ENCODE measurements at places on chromosomes 4 and X.
A peak's percentile ranks its signal among the peaks of the same experiment; 100 is the strongest.

GRCh38 chrX:38304010-38304409 is 23.3 kb downstream of the RPGR start:
- no peak for DNase-seq

DNA sequence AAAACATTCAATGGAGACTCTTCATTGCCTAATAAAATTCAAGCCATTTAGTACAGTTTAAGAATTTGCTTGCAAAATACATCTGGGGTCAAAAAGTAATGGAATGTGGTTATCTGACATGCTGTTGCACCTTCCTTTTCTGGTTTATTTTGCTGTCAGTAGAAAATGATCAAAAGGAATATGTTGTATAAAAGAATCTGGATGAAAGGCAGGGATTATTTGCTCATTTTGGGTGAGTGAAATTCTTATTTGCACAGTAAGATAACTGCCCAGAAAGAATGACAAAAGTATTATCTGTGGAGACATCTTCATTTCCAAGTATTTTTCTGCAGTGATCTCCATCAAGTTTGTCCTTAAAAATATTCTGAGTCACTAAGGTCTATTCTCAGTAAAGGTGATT is 30.4 kb downstream of the BOD1L1 start:
- no peak for DNase-seq

- DNase-seq, result peak; percentile 54
Observed at GRCh38 chr4:83285055-83285407, 433 bp upstream of the COQ2 start.

GRCh38 chr4:187782286-187782824 is 213.2 kb upstream of the ZFP42 start:
- no peak for DNase-seq

DNA sequence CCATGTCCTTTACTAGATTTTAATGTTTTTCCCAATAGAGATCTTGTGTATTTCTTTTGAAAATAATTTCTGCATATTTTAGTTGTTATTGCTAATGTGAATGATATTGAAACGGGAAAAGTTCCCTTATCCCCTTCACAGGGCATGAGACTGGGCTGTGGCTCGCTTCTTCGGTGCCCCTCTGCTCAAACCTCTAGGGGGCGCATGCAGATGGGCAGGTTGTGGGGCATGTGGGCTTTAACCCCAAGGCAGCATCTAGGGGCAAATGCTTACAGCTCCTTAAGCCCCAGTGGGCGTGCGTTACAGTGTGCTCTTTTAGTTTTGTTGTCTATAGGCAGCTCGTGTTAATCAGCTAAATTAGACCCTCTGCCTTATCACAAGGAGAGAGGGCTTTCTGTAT is 194.7 kb downstream of the OPHN1 start:
- DNase-seq, result no peak

DNA sequence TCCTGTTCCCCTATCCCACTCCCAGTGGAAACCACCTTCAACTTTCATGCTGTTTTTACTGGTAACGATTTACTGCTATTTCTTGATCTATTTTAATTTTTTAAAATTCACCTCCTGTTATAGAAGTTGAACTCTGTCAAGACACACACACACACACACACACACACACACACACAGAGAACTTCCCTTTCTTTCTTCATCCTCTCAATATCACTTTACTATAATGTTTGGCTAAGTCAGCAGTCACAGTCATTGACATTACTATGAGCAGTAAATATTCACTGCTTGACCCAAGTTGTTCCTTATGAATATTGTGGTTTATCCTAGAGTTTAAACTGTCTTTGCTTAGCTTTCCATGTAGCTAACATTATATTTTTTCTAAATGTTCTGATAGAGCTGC is 24.0 kb upstream of the SGMS2 start:
- DNase-seq, result no peak

GRCh38 chr4:80587871-80588385 is 252.4 kb downstream of the CFAP299 start:
- no peak for DNase-seq

GRCh38 chr4:123816462-123816861 is 419.9 kb downstream of the SPRY1 start:
- no peak for DNase-seq

DNA sequence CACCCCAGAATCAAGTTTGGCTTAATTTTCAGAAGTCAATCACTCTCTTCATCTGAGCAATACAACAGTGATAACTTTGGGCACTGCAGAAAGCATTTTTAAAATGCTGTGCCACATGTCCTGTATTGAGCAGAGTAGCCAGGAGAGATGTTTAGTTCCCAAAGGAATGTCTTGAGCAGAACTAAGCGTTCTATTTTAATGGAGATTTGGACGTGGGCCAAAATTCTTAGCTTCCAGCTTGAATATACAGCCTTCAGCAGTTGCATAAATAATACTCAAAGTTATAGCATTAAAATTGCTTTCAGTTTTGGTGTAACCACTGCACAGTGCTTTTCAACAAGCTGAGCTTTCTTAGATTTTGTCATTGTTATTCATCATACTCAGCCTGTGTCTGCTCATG is 679.2 kb downstream of the NLGN4X start:
- no peak for DNase-seq

DNA sequence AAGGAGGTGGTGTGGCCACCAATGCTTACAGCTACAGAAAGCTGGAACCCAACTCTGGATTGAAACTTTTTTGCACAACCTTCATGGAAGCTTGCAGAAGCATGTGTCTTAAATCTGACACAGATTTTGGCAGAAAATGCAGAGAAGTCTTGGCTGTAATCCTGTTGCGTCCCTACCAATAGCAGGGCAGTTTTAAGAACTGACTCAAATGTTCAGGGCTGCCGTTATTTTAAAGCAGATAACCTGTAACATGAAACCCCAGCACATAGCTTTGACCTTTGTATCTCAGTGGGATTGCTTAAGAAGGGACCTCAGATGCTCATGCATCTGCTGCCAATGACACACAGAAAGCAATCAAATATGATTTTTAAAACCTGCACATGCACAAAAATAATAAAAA is at the start of gene VEGFD:
TSS of gene VEGFD (minus strand) at position 110 of the 400 bp plus-strand sequence. CDS start 467 bp downstream, outside the sequence.
- no peak for DNase-seq

DNA sequence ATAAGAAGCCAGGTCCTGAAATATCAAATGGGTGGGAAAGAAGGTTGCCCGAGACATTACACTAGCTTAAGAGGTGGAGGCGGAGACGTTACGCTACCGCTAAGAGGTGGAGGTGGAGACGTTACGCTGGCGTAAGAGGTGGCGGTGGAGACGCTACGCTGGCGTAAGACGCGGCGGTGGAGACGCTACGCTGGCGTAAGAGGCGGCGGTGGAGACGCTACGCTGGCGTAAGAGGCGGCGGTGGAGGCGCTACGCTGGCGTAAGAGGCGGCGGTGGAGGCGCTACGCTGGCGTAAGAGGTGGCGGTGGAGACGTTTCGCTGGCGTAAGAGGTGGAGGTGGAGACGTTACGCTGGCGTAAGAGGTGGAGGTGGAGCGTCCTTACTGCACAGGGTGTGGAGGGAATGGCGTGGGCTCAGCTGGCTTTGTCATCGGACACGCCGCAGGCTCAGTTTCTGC is 12.8 kb downstream of the CYP4V2 start:
- peak; percentile 38 for DNase-seq

- no peak for DNase-seq
Observed at GRCh38 chrX:7953446-7953845, 26.2 kb upstream of the PNPLA4 start.

- DNase-seq, result no peak
Observed at GRCh38 chr4:109648266-109648996, 54.8 kb downstream of the CASP6 start.

DNA sequence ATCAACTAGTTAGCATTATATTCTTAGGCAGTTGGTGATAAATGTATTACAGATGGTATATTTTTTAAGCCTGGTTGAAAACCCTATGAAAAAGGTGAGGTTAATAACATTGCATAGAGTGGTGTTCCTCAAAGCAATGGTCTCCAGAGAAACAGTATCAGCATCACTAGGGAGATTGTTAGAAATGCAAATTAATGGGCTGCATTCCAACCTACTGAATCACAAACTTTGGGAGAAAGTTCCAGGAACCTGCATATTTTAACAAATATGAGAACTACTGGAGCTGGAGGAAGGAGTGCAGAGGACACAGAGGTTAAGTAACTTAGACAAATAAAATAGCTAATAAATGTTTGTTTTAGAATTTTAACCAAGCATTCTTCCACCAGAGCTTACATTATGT is 166.9 kb upstream of the PCDH10 start:
- DNase-seq, result no peak

- DNase-seq, result no peak
Observed at GRCh38 chr4:108559911-108560310, 60.5 kb upstream of the RPL34 start.

DNA sequence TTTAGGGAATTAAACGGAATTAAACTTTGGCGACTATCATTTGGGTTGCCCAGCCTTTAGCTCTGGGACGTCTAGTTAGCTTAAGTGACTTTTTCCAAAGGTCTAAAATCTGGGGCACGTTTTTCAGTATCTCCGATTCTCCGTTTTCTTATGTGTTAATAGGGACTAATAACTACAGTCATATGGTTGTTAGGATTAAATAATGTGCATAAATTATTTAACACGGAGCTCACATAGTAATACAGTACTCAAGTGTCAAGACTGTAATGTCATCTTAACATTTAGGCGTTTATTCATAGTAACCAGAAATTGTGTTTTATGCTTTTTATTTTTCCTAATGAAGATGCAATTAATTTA is 466 bp upstream of the CCNA2 start:
- no peak for DNase-seq

- DNase-seq, result no peak
Observed at GRCh38 chr4:140046543-140046942, 107.4 kb downstream of the MAML3 start.

GRCh38 chr4:186701273-186701672 is 22.4 kb downstream of the FAT1 start:
- DNase-seq, result no peak

DNA sequence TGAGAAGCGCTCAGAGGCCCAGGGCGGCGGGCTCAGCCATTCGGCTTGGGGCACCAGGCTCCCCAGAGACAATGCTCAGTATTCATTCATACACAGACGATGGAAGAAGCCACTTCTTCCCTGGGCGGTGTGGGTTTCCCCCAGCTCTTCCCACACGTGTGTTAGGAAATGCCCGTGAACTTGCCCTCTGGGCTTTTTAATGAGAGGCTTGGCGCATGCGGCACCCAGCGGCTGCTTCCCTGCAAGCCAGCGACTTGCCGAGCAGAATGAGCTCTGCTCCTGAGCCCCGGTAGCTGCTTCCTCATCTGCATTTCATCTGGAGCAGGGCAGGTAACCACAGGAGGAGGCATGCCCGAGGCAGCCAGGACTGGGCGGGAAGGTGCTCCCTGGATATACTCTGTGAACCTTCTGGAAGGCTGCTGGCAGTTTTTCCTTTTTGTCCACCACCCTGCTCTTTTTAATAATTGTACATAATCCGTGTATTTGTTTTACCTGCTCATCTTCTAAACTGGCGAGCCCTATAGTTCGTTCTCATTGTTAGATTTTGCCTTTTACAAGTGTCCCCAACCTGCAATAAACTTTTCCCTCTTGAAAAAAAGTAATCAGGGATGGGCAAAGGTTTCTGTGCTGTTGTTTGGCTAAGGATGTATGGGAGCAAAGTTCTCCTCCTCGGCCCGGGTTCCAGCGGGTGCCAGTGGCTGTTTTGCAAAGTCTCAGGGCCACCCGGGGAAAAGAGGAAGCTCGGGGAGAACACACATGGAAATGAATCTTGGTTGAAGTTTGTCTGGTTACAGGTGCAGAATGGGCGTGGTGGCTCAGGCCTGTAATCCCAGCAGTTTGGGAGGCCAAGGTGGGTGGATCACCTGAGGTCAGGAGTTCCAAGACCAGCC is 178.8 kb downstream of the DCLK2 start:
- no peak for DNase-seq

- no peak for DNase-seq
Observed at GRCh38 chr4:133146574-133147241, 2.4 kb upstream of the PCDH10 start.

DNA sequence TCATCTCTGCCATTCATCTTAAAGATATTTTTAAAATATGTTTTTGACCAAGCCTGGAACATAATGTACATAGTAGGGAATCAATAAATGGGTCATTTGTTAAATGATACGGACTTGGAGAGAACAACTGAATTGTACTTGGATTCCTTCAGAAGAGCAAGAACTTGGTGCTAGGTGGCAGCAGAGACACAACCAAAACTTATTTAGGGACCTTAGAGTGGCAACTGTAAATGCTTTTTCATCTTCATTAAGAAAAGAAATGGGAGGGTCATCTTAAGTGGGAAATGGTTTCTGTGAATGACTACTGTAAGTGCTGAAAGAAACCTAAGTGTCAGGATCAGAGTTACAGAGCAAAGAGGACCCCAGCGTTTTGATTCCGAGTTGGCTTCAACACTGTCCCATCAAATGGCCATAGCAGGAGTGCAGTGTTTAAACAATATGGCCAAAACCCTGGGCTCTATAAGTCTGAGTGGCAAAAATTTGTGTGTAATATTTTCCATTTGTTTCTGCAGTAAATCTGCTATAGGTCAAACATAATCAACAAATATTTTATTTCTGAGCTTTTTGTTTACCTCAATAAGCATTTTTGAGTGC is 213.6 kb downstream of the PALLD start:
- no peak for DNase-seq

DNA sequence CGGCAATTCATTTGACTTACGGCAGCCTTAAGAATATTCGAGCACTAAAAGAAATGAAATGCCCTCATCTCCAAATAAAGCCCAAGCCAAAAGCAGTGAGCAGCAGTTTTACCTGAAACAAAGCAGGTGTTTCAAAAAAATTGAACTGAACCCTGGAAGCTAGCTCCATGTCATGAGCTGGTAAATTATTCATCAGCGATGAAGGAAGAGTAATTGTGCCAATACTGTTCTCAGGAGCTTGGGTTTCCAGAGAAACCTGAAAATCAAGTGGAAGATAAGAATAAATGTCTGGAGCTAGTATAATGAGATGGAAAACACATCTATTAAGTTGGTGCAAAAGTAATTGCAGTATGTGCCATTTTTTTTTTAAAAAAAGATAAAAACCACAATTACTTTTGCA is 24.0 kb upstream of the PHKA2 start:
- DNase-seq, result no peak

GRCh38 chr4:138409670-138410069 is 167.5 kb upstream of the SLC7A11 start:
- DNase-seq, result no peak

DNA sequence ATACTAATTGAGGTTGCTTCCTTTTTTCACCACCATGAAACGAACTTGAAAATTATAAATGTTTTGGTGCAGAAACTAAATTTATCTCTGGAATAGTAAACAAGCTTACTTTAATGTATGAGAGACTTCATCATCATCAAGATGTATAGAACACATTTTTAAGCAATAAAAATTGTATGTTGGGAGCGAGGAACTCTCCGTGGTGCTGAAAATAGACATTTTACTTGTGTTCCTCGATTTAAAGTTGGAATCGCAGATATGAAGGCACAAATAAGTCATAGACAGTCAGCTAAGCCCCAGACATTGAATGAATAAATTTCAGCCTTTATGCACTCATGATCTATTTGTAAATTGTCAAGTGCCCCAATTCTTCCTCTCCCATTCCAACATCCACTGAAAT is 310.7 kb downstream of the STK32B start:
- no peak for DNase-seq

All from CD4-positive, alpha-beta T cell treated with Interferon gamma for 1 hour (primary cell).